Fibroblast of skin of back (primary cell): ENCODE measurements at places on chromosomes 2 and 18.

GRCh38 chr18:58064406-58064998, 20.5 kb downstream of the NEDD4L start:
- peak; percentile 17 for DNase-seq

- no peak for DNase-seq
These were observed 16.5 kb upstream of the CNDP2 start for GRCh38 chr18:74479486-74480148.

GRCh38 chr18:49447810-49448745, 12.4 kb downstream of the DYM start:
- peak; percentile 69 for DNase-seq

GRCh38 chr2:158783923-158784322, 11.2 kb upstream of the DAPL1 start:
- DNase-seq, result no peak

DNA sequence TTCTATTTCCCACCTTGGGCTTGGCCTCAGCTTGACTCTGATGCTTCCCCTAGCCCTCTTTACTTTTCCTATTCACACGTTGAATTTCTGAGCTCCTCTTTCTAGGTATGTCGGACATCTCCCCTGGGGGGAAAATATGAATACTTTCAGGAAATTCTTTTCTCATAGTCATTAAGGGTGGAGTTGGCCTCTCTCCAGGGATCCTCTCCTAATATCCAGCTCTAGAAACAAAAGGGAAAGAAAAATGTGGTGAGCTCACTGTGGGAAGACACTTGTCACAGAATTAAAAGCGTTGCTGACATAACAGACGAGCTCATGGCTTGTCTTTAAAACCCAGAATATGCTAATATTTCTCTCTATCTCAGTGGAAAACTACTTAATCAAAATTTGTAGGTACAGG, 132.7 kb upstream of the MEX3C start:
- DNase-seq, result peak; percentile 88

- DNase-seq, result peak; percentile 54
These were observed 417.9 kb downstream of the HRH4 start for GRCh38 chr18:24878289-24878688.

DNA sequence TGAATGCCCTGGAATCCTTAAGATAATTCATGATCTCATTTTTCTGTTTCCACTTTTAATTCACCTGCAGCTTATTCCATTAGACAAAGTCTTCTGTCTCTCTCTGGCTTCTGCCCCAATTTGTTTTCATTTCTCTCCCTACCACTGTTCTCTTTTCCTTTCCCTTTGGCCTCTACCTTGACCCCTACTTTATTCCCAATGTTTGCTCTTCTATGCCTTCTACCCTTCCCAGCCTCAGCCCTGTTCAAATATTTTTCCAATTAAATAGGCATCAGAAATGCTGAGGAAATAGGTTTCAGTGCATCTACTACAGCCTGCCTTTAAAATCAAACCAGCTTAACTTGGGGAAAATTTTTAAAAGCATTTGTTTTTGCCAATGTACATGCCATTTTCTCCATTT, 443.7 kb upstream of the CWC22 start:
- no peak for DNase-seq

DNA sequence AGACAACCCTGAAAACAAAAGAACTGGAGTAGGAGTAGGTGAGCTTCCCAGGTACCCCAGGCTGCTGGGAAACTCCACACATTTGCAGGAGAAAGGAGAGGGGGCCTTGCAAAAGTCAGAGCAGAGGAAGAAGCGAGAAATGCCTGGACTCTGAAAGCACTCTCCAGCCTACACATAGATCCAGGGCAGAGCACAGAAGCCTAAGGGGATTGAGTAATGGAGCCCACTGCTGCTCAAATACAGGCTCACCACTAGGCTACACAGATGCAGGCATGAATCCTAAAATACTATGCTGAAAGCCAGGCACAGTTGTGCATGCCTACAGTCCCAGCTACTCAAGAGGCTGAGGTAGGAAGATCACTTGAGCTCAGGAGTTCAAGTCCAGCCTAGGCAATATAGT, 33.4 kb downstream of the OSBPL1A start:
- DNase-seq, result no peak

GRCh38 chr2:221129657-221130056, 442.4 kb downstream of the EPHA4 start:
- no peak for DNase-seq

DNA sequence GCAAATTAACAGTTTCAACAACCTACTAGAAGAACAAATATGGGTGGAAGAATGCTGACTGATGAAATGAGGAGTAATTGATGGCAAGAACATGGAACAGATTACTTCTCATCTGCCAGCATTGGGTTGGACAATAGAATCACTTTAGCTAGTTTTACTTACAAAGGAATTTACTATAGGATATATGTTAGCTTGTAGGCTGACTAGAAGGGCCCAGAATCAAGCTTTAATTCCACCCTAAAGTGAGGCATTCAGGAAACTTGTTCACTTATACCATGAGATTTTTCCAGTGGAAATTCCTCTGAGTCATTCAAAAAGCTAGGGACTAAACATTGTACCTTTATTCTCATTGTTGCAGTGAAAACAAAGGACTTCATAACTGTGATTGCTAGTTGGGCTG, 5.0 kb upstream of the ZSWIM2 start:
- peak; percentile 59 for DNase-seq

DNA sequence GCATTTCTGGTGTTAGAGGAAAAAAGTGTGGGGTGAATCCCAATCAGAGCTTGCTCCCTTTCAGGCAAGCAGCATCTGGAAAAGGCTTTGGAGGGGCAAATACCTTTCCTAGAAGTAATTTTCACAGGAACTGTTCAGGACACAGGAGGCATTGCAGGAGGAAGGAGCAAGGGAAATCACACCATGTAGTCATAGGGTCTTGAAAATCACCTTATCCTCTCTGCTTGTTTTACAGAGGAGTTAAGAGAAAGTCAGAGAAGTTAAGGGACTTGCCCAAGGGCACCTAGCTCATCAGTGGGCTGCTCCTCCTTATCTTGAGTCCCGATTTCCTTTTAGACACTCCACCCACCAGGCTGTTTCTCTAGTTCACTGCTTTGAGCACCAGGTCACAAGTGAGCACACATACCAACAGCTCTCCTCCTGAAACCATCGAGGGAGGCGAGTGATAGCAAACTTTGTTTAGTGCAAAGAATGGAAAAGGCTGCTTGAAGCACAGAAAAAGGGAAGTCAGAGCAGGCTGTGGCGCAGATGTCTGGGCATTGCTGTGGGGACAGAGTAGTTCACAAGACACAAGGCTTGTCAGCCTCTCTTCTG, 89.2 kb upstream of the CXCR4 start:
- DNase-seq, result no peak

- DNase-seq, result no peak
These were observed 112.2 kb downstream of the CEP192 start for GRCh38 chr18:13103366-13103765.

DNA sequence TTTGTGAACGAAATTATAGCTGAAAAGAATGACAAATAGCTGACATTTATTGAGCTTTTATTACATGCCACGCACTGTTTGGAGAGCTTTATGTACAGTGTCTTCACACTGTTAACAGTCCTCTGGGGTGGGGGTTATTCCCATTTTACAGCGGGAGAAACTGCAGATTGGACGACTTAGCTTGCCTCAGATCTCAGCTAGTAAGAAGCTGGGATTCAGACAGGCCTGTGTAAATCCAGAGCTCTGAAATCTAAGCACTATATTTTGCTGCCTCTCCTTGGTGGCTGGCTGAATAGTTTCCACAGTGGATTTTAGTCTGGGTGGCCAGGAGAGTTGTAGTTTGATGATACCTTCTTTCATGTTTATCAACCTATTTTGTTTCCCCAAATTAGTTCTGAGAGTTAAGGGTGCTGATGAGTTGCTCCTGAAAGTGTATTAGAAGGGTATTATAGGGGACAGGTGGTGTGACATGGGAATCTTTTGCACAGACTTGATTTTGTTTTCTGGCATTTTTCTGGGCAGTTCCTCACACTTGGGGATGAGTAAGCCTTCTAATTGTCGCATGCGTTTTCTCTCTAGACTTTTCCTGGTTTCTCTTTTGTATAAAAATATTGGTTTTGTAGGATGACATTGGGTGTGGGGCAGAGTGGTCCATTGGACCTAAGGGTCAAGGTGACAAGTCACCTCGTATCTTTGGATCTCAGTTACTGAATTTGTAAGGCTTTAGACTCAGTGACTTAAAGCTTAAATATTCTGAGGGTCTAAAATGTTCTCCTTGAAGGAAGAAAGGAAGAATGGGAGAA, 1.5 kb downstream of the ACSL3 start:
- peak; percentile 45 for DNase-seq

- DNase-seq, result peak; percentile 94
These were observed 55.3 kb downstream of the DTNB start for GRCh38 chr2:25617948-25618646.

DNA sequence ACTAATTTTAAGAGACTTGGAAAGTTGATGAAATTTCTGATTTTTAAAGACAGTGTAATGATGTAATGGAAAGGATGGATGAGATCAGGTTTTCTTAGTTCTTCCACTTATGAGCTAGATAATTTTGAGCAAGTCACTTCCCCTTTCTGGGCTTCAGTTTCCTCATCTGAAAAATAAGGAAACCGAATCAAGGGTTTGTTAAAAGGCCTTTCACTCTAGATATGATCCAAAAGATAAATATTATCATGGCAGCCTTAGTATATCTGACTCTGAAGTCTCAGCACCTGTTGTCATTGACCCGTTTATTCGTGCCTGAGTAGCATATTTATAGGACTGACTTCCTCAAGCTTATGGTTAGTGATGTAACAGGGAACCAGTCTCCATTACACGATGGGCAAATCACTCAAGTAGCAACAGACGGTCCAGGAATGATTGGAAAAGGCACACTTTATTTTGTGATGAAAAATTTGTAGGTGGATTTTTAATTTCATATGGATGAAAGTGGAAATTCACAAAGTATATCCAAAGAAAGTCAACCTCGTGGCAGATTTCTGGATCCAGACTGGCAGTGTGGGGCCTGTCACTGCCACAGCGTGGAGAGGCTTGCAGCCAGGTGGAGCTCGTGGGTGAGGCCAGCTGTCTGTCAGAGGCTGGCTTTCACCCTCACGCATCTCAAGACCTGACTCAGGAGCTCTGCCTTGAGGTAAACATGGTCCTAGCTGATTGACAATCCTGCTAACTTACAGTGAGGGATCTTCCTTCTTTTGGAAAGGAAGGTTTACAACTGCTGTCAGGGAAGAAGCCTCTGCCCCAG, 137.9 kb upstream of the CXCR4 start:
- no peak for DNase-seq

DNA sequence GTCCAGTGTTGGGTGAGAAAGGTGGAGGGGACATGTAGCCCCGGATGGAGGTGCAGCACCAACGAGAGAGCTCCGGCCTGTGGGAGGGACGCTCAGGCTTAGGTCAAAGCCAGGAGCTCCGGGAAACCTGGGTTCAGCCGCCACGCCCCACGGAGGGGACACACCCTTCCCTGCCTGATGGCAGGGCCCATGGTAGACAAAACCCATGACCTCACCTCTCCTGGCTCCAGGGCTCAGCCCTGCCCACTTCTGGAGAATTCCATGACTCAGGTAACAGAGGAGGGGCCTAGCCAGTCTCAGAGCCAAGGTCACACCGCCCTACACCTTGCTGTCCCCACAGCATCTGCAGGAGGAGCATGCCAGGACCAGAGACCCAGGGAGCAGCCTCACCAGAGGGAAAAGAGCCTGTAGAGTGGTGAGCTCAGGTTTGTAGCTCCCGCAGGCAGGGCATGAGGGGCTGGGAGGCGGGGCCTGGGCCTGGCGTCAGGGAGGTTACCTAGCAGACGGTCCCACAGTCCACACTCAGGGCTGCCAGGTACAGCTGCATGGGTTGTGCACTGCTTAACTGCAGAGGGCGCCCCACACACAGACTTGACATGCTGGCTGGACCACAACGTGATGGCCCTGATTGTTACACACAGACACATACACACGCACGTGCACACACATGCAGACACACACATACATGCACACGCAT, 70.8 kb upstream of the SMAD7 start:
- peak; percentile 31 for DNase-seq

GRCh38 chr2:104584393-104584792, 269.5 kb upstream of the POU3F3 start:
- DNase-seq, result no peak

DNA sequence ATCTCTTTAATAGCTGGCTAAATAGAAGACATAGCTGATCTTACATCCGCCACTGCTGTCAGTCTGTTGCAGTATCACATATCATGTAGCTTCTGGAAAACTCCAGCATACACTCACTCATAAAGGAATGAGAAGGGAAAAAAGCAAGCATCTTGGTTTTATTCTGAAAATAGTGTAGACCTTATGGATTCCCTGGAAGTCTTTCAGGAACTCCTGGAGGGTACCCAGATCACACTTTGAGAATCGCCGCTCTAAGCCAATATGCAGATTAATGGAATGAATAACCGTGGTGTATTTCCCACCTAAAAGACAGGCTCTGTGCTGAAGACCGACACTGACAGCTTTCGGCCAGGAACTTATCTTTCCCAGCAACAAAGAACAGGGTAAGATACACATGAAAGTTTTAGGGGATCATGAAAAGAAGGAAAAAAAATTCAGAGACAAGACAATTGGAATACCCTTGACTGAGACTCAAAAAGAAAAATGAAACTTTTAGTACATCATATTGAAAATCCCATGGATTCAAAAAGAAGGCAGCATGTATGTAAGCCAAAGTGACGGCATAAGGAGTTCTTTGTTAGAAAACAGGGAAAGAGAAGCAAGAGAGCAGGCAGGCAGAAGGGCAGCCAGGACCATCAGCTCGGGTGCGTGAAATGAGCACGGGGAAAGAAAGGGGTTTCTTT, 56.4 kb upstream of the SEC11C start:
- DNase-seq, result no peak

DNA sequence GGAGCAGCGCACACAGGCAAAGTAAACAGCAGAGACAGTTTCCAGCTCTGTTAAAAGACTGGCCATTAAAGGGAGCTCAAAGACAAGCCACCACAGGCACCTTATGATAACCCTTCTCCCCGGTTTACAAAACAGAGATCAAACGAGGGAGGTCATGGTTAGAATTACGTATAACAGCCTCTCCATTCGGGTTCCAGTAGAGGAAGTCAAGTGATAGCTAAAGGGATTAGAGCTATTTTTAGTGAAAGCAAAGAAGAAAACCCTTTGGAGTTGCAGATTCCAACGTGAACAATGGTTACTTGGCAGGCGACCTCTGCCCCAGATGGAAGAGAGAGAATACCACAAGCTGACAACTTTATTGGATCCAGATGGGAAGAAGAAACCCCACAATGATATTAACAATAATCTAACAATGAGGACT, 31.2 kb upstream of the EDAR start:
- peak; percentile 27 for DNase-seq

GRCh38 chr18:8536231-8536630, 73.0 kb upstream of the RAB12 start:
- no peak for DNase-seq

DNA sequence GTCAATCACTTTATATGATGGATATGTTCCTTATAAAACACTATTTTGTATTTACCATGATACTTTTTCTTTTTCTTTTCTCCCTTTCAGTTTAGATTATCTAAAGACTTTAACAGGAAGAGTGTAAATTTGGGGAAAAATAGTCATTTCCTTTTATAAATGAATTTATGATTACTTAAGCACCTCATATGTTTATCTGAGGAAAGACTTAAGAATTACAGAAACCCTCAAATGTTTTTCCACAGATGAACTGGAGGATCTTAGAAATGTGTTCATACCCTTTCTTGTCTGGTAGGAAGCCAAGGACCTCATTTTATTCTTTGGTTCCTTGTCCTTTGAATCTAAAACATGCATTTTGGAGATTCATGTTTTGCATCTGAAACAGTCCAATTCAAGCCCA, 36.7 kb downstream of the MAPRE2 start:
- DNase-seq, result peak; percentile 54
